CD4-positive, alpha-beta T cell treated with Interleukin-17A for 4 hours (primary cell): ENCODE measurements at places on chromosomes 12 and 14.

DNA sequence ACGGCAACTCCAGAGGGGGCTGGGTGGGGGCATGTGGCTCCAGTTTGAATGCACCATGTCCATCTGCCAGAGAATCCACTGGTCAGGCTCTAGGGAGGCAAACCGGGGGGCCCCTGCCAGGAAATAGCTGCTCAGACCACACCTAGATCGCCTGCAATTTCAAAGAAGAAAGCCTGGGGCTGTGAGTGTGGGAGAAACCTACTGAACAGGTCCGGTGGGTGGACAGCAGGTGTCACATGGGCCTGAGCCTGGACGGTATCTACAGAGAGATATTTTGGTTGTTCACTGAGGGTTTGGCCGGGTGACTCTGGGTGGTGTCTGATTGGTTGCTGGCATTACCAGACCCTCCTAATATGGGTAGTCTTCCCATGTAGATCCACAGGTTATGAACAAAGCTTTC is 32.0 kb downstream of the DAO start:
- DNase-seq = no peak

GRCh38 chr12:13211191-13211858 is 14.8 kb downstream of the EMP1 start:
- no peak for DNase-seq

DNA sequence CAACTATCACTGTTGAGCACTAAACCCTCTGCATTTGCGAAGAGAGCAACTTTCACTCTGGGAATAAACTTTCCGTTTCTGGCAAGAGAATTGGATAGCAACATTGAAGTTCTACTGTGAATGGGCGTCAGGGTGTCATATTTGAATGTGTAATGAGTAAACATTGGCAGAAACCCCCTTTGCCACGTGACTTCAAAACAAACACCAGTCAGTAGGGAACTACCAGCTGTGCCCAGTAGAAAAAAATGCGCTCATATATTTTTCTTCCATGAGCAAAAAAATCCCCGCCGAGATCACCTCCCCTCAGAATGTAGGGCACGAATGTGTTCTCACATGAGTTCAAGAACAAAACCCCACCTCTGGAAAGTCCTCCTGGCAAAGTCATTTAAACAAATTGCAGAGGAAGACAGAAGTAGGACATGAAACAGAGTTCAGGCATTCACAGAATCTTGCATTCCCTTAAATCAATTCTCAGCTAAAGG is 80.6 kb downstream of the BTG1 start:
- peak; percentile 26 for DNase-seq

DNA sequence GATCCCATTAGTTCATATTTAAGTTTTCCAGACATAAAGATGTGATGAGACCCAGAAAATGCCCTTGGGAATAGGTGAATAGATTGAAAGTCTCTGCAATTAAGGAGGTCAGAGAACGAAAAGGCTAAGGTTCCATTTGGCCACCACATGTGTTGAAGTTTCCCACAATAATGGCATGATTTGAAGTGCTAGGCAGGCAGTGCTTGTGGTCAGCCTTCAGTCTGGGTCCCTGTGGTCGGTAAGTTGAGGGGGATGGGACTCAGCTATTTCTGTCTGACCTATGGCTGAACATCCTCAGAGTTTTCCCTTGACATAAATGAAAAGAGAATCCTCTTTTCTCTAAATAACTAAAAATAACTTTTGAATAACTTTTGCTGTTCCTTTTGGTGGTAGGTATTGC is 92.4 kb downstream of the PELI2 start:
- DNase-seq = no peak

- DNase-seq = peak; percentile 47
Measured at GRCh38 chr14:91893669-91894068, 26.3 kb upstream of the TC2N start.

DNA sequence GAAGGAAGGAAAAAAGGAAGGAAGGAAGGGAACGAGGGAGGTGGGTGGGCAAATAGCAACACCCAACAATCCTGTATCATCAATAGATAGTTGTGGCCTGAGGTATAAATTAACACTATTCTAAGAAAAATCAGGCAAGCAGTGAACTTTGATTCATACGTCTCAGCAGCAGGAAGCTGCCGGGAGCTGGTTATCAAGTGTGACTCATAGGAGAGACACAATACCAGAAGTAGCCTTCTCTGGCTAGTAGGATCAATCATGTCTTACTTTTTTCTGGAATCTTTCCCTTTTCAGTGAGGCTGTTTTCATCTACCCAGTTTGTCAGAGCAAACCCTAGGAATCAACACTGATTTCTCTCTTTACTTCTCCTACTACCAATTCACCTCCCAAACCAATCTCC is 780.5 kb downstream of the NRXN3 start:
- DNase-seq = no peak

GRCh38 chr12:68904351-68904962 is 28.5 kb downstream of the CPM start:
- DNase-seq = no peak

DNA sequence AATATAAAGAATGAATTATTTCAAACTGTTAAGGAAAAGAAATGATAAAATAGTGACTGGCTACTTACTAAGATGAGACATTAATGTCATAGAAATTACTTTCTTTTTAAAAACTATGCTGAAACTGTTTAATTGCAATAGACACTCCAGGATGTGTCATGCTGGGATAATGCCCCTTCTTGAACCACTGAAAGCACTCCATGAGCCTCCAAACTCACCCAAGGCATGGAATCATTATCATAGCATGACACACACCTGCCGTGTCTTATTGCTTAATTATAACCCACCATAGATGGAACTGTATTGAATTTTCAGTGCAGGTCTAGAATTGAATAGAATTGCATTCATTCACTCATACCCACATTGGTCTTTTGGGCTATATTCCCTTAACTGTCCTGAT is 4.3 kb downstream of the MBIP start:
- no peak for DNase-seq

- no peak for DNase-seq
Measured at GRCh38 chr14:38605193-38606114, 349.6 kb upstream of the CLEC14A start.

- DNase-seq = no peak
Measured at GRCh38 chr12:127343940-127344339, 923.0 kb upstream of the TMEM132C start.

DNA sequence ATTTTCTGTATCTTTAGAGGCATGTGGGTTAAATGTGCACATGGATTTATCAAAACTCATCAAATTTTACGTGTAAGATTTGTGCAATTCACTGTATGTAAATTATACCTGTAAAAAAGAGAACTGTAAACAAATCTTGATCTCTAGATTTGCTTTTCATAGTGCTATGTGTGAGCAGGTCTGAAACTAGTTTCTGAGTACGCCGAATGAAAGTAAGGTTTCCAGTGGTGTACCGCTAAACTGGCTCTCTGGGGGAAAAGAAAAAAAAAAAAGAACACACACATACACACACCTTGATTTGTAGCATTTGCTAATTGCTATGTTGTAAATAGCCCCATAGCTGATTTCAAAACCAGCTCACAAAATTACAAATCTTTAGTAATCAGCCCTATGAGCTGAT is 8.6 kb upstream of the SLC41A2 start:
- no peak for DNase-seq

DNA sequence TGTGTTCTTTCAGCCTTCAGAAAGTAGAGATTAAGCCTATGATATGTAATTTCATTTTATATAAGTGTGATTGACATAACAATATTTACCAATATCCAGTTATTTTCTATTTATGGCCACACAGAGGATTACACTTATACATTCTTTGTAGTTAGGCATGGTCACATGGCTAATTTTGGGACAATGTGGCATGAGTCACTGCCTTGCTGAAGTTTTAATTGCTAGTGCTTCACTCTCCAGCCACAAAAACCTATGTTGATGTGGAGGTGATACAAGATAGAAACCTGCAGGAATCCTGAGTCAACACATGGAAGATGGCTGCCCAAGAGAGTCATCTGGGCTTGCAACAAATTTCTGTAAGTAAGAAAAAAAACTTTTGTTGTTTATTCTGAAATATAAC is 17.0 kb downstream of the CLEC14A start:
- no peak for DNase-seq

- no peak for DNase-seq
Measured at GRCh38 chr12:98256830-98257229, 258.6 kb upstream of the TMPO start.

GRCh38 chr12:29499235-29499634 is 1.7 kb upstream of the OVCH1 start:
- DNase-seq = no peak

- DNase-seq = no peak
Measured at GRCh38 chr12:5102261-5102789, 58.6 kb downstream of the KCNA5 start.

DNA sequence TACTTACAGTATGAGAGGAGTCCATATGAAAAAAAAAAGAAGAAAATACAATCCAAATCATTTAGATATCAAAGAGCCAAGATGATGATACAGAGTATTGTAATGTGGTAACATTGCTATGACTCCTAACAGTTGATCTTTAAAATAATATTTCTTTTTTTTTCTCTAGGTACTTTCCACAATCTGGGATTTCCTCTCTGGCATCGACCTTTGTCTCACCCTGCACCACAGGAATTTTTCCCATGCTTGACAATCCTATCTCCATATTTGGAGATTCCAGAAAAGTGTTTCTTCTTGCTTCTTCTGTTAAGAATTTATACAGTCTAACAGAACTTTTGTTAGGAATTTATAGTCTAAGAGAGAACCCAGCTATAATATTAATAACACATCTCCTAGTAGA is 184.4 kb downstream of the ITPR2 start:
- DNase-seq = no peak

DNA sequence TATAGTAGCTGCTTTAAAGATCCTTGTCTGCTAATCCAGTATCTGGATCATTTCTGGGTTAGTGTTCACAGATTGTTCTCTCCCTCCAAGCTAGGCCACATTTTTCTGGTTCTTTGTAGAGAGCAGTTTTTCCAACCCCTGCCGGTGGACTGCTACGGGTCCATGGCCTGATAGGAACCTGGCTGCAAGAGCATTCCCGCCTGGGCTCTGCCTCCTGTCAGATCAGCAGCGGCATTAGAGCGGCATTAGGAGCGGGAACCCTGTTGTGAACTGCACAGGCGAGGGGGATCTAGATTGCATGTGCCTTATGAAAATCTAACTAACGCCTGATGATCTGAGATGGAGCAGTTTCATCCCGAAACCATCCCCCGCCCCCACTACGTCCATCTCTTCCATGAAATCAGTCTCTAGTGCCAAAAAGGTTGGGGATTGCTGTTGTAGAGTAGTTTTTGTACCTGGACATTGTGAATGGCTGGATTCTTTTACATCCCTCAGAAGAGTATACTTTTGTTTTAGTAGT is 50.4 kb downstream of the MYRFL start:
- DNase-seq = no peak
